Bone marrow (tissue), 2 donors: ENCODE measurements at places on chromosomes 16 and 17.

DNA sequence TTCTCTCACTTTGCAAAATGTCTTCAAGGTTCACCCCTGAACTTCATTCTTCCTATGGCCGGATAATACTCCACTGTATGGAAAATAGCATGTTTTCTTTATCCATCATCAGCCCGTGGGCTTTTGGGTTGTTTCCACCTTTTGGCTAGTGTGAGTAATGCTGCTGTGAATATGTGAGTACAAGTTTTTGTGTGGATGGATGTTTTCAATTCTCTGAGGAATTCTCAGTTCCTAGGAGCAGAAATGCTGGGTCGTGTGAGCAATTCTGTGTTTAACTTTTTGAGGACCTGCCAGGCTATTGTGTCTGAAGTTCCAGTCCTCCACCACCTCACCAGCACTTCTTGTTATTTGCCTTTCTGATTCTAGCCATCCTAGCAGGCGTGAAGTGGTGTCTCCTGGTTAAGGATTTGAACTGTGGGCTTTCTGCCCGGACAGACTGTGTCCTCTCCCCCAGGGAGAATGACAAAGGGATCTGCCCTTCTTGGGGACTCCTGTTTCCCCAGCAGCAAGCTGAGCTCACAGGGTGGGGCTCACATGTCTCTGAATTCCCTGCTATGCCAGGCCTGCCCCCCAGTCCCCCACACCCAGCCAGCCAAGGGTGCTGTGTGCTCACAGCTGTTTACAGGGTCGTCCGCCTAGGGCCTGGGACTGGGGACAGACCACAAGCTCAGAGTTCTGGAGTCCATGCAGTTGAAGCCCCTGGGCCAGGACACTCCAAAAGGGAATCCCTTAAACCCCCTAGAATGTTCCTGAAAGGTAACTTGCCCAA, 92.2 kb upstream of the CIBAR2 start:
- no peak for DNase-seq

- DNase-seq, result peak; percentile 55
These were observed 7.6 kb downstream of the SCPEP1 start for GRCh38 chr17:56985371-56986162.

- DNase-seq, result no peak
These were observed 49.3 kb downstream of the ZFPM1 start for GRCh38 chr16:88502371-88502770.

- DNase-seq, result peak; percentile 49
These were observed 12.6 kb upstream of the TCF25 start for GRCh38 chr16:89860747-89861304.

DNA sequence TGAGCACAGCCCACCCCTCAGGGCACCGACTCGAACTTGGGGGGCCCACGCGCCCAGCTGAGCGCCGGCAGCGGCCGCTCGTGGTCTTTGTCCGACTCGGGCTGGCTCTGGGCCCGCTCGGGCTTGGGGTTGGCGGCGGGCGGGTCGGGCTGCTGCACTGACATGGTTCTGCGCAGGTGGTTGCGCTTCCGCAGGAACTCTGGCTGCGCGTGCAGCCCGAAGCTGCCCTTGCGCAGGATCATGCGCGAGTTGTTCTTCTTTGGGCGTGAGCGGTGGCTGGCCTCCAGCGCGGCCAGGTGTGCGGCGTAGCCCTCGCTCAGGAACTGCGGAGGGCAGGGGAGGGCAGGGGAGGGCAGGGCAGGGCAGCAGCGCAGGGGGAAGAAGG, 11.1 kb downstream of the PIMREG start:
- DNase-seq, result no peak

DNA sequence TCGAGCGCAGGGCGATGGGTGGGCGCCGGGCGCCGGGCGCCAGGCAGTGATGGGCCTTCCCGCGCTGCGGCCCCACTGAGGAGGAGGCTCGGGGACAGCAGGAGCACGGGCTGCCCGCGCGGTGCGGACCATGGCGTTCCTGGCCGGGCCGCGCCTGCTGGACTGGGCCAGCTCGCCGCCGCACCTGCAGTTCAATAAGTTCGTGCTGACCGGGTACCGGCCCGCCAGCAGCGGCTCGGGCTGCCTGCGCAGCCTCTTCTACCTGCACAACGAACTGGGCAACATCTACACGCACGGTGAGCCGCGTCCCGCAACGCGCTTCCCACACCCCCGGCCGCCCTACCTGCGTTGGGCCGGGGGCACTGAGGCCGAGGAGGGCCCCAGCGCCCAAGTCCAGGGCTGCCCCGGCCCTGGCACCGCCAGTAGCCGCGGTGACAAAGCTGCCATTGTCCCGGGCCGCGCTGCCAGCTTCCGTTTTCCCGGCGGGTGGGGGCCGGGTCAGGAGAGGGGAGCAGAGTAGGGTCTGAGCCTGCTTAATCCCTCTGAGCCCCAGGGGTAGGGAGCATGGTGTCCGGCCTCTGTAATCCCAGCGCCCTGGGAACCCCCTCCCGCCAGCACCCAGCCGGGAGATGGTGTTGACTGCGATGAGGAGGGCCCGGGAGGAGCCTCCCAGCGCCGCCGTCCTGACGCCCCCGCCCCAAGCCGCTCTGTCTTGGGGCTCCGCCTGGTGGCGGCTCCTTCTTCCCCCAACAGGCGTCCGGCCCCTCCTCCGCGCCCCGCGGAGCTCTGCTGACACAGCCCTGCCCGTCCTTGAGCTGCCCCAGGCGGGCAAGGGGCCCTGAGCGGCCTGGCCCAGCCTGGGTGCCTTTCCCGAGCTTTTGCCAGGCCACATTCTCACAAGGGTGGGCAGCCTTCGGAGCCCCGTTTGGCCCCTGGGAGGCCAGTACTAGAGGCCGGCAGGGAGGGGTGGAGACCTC, 685 bp downstream of the PAQR4 start:
- peak; percentile 49 for DNase-seq

- DNase-seq, result no peak
These were observed 36.7 kb downstream of the HNF1B start for GRCh38 chr17:37708008-37708615.

DNA sequence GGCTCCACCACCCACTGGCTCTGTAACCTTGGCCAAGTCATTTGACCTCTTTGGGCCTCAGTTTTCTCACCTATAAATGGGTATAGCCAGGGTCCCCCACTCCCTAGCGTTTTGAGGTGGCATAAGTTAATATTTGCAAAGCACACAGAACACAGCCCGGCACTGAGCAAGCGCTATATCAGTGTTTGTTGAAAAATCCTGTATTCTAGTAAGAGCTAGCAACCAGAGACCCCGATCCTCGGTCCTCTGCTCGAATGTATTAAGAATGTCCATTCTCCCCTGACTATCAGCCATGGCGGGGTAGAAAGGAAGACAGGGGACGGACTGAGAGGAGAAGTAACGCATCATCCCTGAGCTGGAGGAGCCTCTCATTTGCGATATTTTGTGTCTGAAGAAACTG, 131.2 kb downstream of the IRF8 start:
- no peak for DNase-seq
